ENCODE measurements at places on chromosomes 2 and 18.

- DNase-seq = no peak
These were observed 18.9 kb downstream of the PTPN18 start for GRCh38 chr2:130374587-130375290.

- no peak for DNase-seq
These were observed 24.4 kb downstream of the CD28 start for GRCh38 chr2:203730883-203731282.

GRCh38 chr2:150088538-150088937 lies 398.9 kb downstream of the RND3 start:
- no peak for DNase-seq

DNA sequence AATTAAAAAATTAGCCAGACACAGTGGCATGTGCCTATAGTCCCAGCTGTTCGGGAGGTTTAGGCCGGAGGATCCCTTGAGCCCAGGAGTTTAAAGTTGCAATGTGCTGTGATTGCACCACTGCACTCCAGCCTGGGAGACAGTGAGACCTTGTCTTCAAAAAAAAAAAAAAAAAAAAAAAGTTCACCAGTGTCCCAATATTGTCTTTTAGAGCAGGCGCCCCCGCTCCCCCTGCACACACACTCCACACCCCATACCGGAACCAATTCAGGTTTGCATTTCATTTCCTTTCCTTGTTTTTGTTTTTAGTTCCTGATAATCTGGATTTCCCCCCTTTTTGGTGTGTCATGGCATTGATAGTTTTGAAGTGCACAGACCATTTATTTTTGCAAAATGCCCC lies 10.4 kb downstream of the TMEM87B start:
- no peak for DNase-seq

DNA sequence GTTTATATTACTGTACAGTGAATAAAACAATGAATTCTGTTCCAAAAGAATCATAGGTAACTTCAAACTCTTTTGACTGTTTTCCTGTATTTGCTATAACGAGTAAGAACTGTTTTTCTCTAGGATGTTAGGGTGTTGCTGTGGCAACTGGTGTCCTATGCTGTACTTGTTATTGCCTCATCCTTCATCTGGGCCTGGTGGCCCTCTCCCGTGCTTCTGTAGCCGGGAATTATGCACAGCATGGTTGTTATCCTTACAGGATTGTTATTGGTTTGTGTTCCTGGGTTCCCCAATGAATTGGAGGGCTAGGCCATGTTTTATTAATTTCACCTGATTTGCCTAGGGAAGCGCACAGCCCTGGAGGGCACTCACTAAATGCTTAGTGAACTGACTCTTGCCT lies 279.2 kb downstream of the PTPRM start:
- DNase-seq = no peak

GRCh38 chr2:189181706-189182105 lies 2.1 kb upstream of the COL5A2 start:
- no peak for DNase-seq

DNA sequence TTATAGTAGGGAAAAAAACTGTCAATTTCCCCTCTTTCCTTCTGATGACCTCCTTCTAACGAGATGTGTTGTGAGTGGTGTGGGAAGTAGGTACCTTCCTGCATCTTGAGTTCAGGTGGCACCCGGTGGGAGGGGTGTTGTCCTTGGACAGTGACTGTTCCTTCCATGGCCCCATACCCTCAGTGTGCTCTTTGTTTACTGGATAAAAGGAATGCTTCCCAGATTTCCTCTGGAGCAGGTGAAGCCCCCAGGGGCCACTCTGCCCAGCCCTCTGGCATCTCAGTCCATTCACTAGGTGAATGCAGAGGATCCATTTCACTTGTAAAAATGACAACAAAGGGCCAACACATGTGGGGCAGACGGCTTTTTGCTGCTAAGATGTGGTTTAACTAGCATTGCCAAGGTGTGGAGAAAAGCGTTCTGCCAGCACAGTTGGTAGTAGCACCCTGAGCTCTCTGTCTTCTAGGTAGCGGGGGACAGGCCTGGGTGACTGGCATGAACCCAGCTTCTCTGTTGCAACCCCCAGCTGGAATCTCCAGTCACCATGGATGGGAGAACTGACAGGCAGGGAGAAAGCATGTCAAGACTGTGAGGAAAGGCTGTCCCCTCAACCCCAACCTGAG lies 6.9 kb downstream of the GDF7 start:
- DNase-seq = no peak

DNA sequence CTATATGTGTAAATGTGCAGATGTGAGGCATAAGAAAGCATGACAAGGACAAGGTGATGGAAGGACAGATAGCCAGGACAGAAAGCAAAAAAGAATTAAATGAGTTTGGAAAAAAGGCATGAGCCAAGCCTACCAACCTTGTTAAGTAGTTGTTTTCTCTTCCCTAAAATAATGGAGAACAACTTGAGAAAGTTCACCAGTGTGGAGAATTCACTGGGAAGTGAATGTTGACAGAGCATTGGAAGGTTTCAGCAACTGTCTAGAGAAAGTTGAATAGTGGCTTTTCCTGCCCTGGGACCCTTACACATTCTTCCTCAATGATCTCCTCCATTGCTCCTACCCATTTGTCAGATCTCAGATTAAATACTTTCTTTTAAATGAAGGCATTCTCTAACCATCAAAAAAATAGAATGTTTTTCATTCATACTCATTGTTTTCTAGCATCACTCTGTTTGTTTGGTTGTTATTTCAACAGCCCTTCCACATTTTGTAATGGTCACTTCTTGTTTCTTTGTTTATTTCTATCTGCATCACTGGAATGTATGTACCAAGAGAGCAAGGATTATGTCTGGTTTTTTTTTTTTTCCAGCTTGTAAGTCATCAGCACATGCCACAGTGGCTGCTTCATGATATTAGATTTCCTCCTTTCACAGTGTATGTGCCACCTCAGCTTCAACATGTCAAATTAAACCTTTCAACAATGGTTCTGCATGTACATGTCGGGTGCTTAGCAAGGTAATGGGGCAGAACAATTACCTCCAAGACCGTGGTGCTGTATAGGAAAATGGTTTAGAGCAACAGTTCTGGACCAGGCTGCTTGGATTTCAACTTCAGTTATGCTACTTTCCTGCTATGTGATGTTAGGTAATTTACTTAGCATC lies 586.0 kb upstream of the VRK2 start:
- no peak for DNase-seq

GRCh38 chr2:217086038-217086522 lies 226.2 kb upstream of the TNP1 start:
- DNase-seq = no peak

DNA sequence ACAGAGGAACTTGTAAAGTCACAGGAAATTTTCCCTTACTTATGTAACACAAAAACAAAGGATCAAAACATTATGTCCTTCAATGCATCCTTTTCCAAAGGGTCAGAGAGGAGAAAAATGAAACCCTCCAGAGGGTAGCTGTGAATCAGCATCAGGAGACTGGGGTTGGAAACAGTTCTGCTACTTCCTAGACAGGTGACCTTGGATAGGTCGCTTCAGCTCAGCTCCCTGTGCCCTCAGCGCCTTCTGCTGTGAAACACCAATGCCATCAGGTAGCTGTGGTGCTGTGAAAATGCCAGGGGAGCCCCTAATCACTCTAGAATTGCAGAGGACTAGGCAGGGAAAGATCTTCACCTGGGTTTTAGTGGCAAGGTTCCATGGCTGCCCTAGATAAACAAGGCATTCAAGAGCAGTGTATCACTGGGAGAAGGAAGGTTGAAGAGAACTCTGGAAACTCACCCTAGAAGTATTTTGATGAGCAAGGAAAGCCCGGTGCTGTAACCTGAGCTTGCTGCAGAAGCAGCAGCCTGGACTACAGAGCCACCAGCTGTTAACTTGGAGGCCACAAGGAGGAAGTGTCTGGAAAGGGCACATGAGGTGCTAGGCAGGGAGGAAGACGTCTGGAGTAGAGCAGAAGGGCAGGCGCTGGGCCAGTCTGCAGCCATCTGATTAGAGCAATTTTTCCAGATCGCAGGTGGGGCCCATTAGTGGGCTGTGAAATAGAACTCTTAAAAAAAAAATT lies 100.7 kb upstream of the MCFD2 start:
- DNase-seq = no peak

DNA sequence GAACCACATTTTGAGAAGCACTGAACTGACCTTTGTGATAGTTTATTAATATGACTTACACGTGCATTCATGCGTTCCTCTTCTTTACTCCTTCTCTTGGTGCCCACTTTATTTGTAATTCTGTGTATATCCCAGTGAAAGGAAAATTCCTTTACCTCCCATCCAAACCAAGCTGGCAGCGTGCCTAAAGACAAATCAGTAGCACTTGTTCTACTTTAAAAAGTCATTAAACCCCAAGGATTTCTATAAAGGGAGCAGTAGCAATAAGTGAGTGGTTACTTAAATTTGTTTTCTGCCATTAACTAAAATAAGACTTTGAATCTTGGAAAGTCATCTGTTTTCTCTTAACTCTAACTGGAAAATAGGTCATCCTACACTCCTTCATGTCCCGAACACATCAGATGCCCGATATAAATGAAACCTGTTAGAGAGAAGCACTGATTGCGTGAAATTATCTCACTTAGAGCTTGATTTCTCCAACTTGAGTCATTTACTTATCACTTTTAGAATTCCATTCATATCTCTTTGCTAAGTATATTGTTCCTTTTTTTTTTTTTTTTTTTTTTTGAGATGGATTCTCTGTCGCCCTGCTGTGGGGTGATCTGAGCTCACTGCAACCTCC lies 10.7 kb downstream of the PIK3C3 start:
- no peak for DNase-seq

- DNase-seq = no peak
These were observed 126.0 kb downstream of the ZFP36L2 start for GRCh38 chr2:43100362-43100882.

GRCh38 chr2:43255296-43255910 lies 29.0 kb upstream of the ZFP36L2 start:
- DNase-seq = no peak

GRCh38 chr2:230986520-230987136 lies 9.3 kb upstream of the SPATA3 start:
- DNase-seq = no peak

DNA sequence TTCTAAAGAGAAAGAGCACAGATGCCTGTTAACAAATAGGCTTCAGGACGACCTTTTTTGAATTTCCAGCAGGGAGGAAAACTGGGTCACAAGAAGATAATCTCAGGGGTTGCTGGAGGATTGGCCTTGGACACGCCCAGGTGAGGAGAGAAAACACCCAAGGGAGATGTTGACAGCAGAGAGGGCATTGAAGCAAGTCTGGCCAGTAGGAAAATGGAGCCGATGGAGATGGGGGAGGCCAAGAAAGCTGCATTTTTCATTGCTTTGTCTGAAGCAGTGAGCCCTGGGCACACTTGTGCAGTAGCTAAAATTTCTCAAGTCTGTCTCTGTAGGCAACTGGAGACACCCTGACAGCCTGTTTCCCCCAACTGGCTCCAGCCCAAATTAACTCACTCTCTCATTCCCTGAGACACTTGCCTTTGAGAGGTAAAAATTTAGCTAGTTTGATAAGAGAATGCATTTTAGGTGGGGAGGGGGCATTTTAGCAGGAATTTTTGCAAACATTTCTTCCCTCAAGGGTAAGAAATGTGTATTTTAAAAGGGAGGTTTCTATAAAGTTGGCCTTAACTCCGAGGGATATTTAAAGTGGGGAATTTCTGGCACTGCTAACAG lies 165.5 kb downstream of the TGIF1 start:
- no peak for DNase-seq

- no peak for DNase-seq
These were observed 154.8 kb upstream of the FHL2 start for GRCh38 chr2:105553538-105554196.

DNA sequence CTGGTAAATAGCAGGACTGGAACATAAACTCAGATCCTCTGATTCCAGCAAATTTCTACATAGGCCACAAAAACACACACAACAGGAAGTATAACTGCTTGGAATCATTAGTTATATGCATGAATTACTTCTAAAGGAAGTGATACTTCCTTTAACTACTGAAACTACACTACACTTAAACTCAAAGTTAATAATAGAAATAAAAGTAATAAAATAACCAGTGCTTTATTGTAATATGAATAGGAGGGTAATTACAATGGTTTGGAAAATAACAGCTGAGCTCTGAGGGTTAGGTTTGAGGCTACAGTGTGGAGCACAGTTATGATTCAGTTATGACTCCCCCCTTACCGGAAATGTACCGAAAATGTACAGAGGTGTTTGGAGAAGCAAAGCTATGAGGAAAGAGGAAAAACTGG lies 18.5 kb upstream of the POLI start:
- DNase-seq = no peak
